ENCODE measurements at places on chromosomes 16 and 17.

- DNase-seq, result no peak
These were observed 4.2 kb upstream of the NDRG4 start for GRCh38 chr16:58495521-58496331.

DNA sequence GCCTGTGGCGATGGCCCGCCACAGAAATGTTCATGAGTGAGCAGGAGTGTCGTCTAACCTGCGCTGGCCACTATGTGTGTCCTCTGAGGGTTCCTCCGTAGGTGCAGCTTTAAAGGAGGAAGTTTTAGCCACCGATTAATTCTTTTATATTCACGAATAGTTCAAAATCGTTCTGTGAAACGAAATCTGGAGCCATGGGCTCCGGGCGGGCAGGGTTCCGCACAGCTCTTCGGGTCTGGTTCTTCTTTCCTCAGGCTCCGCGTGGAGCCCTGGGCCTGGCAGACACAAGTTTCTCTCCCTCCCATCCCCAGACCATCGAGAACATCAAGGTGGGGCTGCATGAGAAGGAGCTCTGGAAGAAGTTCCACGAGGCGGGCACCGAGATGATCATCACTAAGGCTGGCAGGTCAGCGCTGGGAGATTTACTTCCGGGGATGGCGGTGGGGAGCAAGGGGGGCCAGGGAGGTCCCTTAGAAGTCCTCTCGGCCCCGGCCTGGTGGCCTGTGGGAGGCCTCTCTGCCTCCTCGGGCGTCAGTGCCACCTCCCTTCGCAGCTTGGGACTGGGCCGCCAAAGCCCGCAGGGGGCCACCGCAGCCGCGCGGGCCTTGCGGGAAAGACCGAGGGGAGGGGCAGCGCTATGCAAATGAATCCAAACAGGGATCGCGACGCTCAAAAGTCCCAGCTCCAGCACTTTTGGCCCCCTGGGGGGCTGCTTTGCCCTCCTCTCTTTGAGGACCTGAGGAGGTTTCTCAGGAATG is 5.2 kb downstream of the TBX4 start:
- DNase-seq, result peak; percentile 59

DNA sequence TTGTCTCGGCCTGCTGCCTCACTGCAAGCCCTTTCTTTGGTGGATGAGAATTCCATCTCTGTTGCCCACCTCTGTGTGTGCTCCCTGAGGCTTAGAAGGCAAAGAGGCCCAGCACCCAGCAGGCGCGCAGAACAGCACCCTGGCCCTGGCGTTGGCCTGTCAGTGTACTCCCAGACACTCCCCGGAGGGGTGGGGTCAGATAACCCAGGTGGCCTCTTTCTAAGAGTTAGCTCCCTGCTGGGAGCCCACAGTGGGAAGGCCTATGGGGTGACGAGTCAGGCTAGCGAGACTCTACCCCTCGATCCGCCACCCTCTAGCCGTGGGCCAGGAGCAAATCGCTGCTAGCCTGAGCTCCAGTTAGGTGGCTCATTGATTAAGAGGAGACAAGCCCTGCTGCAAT is 38.1 kb downstream of the SRL start:
- no peak for DNase-seq

- DNase-seq, result no peak
These were observed 5.7 kb downstream of the IRX5 start for GRCh38 chr16:54936201-54936978.

DNA sequence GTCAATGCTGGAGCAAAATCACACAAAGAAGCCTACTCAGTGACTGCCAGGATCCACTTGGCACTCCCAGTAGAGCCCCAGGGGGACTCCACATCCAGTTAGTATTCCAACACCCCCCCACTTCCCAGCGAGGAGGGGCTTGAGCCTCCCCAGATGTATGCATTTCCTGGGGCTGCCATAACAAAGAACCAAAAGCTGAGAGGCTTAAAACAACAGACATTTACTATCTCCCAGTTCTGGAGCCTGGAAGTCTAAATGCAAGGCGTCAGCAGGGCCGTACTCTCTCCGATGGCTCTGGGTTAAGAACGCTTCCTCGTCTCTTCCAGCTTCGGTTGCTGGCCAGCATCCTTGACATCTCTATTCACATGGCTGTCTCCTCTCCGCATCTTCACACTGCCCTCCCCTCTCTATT is 23.0 kb upstream of the GNA13 start:
- DNase-seq, result no peak

DNA sequence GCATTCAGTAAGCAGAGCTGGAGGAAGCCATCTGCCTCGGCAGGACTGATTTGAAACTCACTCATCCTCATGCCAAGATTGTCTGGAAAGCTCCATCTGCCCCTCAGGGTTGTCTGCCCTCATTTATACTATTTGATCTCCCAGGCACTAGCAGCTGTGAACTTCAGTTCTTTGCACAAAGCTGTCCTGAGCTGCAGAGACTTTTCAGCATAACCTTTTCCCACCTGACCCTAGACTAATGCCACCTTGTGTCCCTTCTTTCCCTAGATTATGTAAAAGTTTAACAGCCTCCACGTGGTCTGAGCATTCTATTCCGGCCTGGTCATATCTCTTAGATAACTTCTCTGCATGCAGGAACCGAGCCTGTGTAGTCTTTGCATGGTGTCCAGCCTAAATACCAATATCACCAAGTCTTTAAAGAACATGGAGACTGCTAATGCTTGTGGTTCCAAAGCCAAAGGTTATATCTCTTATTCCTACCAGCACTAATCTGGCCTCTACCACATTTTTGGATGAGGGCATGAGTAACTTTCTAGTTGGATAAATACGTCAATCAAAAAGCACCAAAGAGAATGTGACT is 29.1 kb downstream of the STAT5A start:
- no peak for DNase-seq

GRCh38 chr17:73575470-73576221 is 68.6 kb downstream of the SDK2 start:
- no peak for DNase-seq

GRCh38 chr17:19652595-19652994 is 4.0 kb downstream of the ALDH3A2 start:
- no peak for DNase-seq

- no peak for DNase-seq
These were observed 601 bp upstream of the NGFR start for GRCh38 chr17:49494399-49494985.

DNA sequence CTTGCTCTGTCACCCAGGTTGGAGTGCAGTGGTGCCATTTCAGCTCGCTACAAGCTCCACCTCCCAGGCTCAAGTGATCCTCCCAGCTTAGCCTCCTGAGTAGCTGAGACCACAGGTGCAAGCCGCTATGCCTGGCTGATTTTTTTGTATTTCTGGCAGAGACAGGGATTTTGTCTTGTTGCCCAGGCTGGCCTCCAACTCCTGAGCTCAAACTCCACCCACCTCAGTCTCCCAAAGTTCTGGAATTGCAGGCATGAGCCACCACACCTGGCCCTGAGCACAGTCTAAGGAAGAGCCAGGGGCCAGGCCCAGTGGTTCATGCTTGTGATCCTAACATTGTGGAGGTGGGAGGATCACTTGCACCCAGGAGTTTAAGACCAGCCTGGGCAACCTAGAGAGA is 21.8 kb upstream of the BCO1 start:
- no peak for DNase-seq

- no peak for DNase-seq
These were observed 5.8 kb upstream of the MYCBPAP start for GRCh38 chr17:50502301-50502990.

GRCh38 chr17:40490289-40490853 is 11.1 kb downstream of the TNS4 start:
- DNase-seq, result no peak

DNA sequence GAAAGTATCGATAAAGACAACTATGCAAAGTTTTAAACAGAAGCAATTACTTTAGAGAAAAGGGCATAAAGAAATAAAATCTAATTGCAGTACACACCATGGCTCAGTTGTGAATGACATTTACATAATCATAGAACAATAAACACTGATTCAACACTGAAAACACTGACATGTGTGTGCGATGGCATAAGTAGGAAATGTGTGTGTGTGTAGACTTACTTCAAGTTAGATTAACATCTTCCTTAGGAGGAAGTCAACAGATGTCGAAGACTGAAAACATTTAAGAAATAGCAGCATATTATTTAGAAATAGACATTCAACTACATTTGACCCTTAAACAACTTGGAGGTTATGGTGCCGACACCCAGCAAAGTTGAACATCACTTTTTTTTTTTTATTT is 172.4 kb downstream of the STX8 start:
- DNase-seq, result no peak

DNA sequence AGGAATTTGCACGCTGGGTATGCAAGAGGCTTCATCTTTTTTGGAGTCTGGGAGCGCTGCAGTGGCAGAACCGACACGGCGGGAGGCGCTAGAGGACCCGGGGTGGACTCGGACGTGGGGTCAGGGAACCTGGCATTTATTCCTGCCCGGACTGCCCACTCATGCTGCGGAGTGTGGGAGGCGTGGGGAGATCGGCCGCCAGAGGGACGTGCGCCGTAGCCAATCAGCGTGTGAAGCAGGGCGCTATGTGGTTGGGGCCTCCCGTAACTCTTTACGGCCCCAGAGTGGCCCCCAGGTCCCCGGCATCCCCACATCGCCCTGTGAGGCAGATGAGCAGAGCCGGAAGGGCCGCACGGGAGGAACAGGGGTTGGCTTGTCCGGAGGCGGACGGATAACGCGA is 11.2 kb downstream of the FLYWCH2 start:
- DNase-seq, result no peak

DNA sequence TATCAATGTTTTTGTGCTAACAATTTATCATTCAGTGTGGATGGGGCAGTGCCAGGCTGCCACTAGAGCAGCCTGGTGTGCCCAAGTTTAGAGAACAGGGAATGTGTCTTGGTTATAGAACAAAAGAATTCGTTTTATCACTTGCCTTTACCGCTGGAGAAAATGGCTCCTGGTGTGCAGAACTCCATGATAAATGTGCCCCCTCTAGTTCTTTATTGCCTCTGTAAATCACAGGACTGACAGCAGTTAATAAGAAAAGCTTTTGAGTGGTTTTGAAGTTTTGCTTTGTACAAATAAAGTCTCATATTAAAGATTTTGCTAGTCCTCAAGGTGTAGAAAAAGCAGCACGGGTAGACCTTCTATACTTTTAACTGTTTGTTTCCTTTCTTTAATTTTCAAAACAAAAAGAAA is 28.2 kb upstream of the PSMD7 start:
- no peak for DNase-seq

DNA sequence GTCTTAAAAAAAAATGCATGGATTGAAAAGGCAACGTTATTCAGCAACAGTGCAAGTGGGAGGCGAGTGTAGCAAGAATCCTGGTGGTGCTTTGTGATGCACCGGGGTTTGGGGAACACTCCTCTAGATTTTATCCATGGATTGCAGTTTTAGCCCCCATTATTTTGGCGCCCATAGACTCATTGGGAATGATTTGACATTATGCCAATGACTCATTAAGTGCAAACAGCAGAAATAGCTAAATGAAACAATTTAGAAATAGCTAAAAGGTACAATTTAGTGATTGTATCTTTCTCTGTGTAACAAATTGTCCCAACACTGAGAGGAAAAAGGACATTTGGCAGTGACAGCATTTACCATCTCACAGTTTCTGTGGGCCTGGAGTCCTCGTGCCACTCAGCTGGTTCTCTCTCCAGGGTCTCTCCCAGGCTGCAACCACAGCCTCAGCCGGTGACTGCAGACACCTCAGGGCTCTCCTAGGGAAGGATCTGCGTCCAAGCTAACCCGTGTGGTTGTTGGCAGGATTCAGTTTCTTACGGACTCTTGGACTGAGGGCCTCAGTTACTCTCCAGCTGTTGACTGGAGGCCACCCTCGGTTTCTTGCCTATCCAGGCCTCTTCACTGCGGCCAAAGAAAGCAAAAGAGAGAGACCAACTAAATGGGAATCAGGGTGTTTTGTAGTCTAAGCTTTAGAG is 398.7 kb downstream of the SNX29 start:
- no peak for DNase-seq
